ENCODE measurements at places on chromosomes 12 and 14. TPM values are rescaled to one million over a fixed set of nuclear protein-coding genes. Genes with fewer than 3 reads are reported as not detected.

The SIX6 gene
- total RNA-seq: not detected

The TMEM119 gene
- 0.33 TPM for total RNA-seq

The PEBP1 gene
- total RNA-seq: 326 TPM

The HCAR3 gene
- 0.46 TPM for total RNA-seq

The AQP2 gene
- not detected for total RNA-seq

The ZNF605 gene
- total RNA-seq: 20.6 TPM

The SERPINA10 gene
- total RNA-seq: 1.5 TPM

GRCh38 chr12:106135781-106136180 lies 3.0 kb downstream of the NUAK1 start:
- no peak for DNase-seq

- DNase-seq: no peak
These were observed 54.6 kb downstream of the PAH start for GRCh38 chr12:102862486-102862885.

DNA sequence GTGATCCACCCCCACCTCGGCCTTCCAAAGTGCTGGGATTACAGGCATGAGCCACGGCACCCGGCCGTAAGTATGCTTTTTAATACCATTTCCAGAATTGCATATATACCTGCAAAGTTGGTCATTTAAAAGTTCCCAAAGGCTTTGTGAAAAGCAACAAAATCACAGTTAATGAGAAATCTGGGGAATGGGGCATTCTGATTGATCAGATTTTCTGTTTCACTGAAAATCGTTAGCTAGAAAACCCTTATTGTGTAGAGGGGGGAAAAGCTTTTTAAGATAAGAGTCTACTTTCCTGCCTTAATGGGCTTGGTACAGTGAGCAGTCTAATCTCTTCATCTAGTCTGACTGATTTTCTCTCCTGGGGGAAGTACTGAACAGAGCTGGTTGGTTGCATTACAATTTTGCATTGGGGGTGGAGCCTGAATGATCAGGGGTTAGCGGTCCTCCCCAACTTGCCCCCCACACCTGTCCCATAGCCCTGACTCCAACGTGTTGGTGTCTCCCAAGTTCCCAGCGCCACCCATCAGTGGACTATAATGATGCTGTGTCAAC lies 23.8 kb downstream of the IL31 start:
- DNase-seq: no peak

DNA sequence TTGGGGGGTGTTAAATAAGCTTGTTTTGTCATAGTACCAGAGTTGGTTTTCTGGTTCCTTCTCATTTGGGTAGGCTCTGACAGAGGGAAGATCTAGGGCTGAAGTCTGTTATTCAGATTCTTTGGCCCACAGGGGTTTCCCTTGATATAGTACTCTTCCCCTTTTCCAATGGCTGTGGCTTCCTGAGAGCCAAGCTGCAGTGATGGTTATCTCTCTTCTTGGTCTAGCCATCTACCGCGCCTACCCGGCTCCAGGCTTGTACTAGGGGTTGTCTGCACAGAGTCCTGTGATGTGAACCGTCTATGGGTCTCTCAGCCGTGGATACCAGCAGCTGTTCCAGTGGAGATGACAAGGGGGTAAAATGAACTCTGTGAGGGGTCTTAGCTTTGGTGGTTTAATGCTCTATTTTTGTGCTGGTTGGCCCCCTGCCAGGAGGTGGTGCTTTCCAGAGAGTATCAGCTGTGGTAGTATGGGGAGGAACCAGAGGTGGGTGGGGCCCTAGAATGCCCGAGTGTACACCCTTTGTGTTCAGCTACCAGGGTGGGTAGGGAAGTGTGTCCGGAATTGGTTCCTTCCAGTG lies 209.7 kb downstream of the GPHN start:
- DNase-seq: no peak

GRCh38 chr14:75064205-75064567 lies 362 bp upstream of the ACYP1 start:
- no peak for DNase-seq

DNA sequence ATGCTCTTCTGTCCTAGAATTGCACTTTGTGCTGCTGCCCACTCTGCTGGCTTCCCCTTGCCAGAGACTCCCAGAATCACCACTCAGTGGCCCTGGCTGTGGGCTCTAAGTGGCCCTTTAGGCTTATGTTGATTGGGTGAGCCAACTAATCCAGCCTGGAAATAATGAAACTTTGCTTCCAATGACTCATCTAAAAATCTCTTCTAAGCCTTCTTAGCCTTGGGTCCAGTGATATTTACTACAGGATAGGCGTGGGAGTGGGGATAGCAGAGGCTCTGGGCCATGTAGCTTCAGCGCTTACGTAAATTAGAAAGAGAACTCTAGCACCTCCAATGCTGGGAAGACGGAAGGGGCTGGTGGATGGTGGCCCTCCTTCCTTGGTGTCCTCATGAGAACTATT lies 137.9 kb downstream of the TTC8 start:
- DNase-seq: no peak

DNA sequence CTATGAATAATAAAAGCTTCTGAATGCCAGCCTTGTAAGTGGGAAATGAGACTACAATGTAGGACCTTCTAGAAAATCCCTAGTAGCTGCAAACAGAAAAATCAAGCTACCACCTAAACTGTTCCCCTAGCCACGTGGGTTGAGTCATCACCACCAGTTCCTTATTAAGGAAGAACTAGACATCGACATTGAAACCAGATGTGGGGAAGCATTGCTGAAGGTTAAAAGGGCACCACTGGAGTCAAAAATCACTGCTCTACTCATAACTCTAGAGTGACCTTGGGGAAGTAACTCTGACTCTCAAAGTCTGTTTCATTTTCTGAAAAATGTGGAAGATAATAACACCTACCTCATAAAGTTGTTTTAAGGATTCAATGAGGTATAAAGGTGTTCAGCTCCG lies 9.4 kb upstream of the CNIH1 start:
- DNase-seq: no peak

GRCh38 chr12:64522316-64522715 lies 70.4 kb downstream of the TBK1 start:
- no peak for DNase-seq

GRCh38 chr12:54126696-54127537 lies 61.9 kb downstream of the SMUG1 start:
- DNase-seq: no peak

- DNase-seq: no peak
These were observed 13.3 kb downstream of the SELPLG start for GRCh38 chr12:108620236-108620879.

DNA sequence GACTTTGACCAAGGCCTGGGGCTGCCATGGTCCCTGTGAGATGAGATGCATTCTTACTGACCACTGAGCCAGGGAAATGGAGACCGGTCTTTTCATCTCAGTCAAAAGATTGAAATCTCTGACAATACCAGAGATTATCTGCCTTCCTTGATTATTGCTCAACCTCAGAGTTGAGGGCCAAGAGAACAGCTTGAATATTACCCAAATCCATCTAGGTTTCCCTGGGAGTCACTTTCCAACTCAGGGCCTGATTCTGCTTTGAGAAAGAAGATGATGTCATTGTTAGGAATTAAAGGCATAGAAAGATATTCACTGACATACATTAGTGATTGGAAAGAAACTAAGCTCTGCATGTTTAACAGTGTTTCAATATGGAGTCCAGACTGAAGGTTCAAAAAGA lies 515.9 kb upstream of the TBX3 start:
- no peak for DNase-seq

GRCh38 chr12:24948420-24948756 lies 513 bp downstream of the BCAT1 start:
- DNase-seq: no peak

DNA sequence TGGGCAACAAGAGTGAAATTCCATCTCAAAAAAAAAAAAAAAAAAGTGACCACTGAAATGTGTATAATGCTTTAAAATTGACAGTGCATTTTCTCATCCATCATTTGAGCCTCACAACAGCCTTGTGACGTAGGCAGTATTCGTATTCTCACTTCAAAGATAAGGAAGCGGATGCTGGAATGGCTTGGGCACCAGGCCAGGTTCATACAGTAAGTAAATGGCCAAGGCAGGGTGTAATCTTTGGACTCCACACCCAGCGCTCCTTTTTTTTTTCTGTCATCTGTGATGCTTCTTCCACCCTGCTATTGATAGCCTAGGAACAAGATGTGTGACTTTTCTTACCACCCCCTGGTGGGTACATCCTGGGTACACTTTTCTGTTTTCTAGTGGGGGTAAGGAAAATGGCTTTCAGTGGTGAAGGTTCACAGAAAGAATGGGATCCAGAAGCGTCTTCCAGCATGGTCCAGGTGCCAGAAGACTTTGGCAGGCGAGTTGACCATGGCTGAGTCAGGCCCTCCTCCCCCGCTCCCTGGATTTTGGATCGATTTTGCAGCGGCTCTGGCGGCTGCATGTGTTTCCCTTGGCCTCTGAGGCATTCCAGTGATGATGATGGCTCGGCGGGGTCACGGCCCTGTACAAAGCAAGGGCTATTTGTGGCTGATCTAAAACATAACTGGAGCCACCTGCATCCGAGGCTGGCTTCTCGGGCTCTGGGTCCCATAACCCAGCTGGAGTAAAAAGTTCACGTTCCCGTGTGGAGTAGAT lies 110.6 kb downstream of the CACNA1C start:
- DNase-seq: no peak

GRCh38 chr12:40137252-40137651 lies 31.4 kb upstream of the SLC2A13 start:
- DNase-seq: no peak

GRCh38 chr14:33524244-33524643 lies 426.6 kb downstream of the EGLN3 start:
- DNase-seq: no peak

DNA sequence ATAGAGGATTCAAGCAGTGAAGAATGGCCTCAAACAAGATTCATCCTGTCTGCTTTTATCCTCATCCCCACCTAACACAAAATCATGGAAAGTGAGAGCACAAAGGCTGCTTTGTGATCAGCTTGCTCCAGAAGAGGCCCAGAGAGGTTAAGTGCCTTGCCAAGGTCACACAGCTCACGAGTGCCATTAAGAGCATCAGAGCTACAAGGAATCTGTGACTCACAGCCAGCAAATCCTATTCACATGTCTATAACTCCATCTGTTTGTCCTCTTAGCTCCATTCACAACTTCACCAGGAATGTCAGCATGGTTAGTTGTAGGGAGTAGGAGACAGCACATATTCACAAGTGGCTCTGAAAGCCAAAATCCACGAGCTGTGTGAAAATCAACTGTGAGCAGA lies 79.8 kb downstream of the TTC9 start:
- no peak for DNase-seq

- DNase-seq: no peak
These were observed 17.7 kb downstream of the SBNO1 start for GRCh38 chr12:123346946-123347345.

DNA sequence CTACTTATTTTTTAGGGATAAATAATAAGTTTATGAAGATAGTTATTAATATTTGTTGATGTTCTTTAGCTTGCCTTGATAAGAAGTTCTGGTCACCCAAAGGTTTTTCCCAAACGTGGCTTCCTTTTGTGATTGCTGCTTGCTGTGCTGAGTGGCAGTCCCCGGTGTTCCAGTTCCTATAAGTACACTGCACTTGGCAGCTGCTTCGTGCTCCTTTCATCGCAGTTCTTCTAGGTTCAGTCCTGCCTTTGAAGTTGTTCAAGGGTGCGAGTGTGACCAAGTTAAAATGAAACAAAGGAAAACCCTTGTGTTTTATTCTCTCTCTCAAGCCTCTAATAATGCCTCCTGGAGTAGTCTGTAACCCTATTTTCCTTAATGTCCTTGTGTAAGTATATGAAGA lies 128.5 kb upstream of the ATF1 start:
- DNase-seq: no peak
